ENCODE measurements at places on chromosomes 11 and 22.

DNA sequence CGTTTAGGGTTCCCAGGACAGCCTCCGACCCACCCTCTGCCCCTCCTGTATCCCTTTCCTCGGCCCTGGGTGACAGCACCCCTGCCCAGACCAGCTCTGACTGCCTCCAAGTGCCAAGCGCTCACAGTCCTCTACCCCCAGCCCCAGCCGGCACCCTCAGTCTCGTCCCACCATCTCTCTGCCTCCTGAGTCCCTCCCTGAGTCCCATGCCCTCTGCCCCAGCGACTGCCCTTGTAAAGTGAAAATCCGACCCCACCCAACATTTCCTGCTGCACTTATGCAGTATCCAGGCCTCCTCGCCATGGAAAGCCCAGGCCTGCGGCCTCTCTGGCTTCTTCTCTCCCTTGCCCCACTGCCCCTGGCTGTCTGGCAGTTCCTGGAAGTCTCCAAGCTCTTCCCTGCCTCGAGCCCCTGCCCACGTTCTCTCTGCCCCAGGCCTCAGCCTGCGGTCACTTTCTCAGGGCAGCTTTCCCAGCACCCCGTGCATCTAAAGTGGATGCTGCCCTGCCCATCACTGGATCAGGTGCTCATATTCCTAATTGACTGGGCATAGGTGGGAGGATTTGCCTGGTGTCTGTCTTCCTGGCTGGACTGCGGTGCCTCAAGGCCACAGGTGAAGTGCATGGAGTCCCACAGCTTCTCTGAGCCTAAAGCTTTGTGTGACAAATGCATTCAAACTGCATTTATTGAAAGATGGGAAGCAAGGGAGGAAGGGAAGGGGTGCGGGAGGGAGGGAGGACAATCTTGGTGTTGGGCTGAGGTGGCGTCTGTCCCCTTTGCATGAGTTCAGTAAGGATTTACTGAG is 17.7 kb upstream of the IL2RB start:
- DNase-seq = no peak

GRCh38 chr11:93974759-93975158 is 46.4 kb upstream of the HEPHL1 start:
- no peak for DNase-seq

- DNase-seq = no peak
These were observed 127.6 kb downstream of the LUZP2 start for GRCh38 chr11:24624432-24624831.

DNA sequence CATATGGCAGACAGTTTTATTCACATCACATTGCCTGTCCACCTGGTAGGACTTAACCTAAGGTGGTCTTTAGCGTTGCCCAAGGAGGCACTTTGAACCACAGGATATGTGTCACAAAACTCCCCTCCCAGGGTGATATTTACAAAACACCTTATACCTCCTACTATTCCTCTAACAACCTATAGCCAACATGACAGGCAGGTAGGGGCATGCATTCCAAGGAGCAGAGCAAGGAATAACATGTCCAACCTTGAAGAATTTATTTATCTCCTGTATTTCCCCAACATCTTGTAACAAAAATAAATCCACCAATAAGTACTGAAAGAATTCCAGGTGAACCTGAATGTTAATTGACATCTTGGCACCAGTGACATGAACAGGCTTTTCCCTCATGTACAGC is 60.5 kb downstream of the SVIP start:
- no peak for DNase-seq

- DNase-seq = no peak
These were observed 107.2 kb upstream of the NNMT start for GRCh38 chr11:114188851-114189570.

All from substantia nigra (tissue), 51 donors.